Stimulated activated CD4-positive, alpha-beta T cell treated with anti-CD3 and anti-CD28 coated beads, Interleukin-4, amount 100 ng/mL, for 48 hours (primary cell): ENCODE measurements at places on chromosomes 16 and 17.

DNA sequence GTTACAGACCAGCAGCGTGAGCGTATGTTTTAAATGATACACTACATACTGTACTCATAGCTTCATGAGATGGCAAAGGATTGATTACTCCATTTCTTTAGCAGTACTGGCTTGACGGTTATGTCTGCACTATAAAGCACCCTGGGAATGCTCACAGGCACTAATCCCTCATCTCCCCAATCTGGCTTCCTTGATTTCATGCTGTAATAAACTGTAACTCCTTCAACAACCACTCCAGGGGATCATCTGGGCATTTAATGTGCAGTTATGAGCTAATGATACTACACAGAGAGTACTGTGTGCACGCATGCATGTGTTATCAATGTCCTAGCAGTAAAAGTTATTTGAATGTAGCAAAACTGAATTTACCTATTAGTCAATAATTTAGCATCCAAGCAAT, 20.2 kb downstream of the MEIOB start:
- DNase-seq, result no peak

- no peak for DNase-seq
Observed at GRCh38 chr16:56611281-56611833, 3.0 kb downstream of the MT2A start.

DNA sequence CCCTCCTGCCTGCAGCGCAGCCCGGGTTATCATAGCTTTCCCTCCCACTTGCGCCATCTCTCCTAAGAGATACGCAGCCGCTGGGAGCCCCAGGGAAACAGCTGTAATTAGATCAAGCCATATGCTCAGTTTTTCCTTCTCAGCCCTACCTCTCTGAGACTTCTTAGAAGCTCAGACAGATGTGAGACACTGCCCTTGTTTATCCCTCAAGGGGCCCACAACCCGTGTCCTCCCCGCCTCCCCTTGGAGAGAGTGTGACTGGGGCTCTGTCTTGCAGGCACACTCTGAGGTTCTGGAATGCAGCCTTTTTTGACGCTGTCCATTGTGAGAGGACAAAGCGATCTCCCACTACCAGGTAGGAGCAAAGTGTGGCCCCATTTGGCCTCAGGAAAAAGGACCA, 31.2 kb downstream of the CIBAR2 start:
- no peak for DNase-seq

DNA sequence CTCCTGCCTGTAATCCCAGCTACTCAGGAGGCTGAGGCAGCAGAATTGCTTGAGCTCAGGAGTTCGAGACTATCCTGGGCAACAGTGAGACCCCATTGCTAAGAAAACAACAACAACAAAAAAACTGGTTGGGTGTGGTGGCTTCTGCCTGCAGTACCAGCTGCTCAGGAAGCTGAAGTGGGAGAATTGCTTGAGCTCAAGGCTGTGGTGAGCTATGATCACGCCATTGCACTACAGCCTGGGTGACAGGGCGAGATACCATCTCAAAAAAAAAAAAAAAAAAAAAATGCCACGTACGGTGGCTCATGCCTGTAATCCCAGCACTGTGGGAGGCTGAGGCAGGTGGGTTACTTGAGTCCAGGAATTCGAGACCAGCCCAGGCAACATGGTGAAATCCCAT, 34.1 kb downstream of the NME2 start:
- DNase-seq, result no peak

- DNase-seq, result no peak
Observed at GRCh38 chr17:57338257-57338914, 82.1 kb downstream of the MSI2 start.

DNA sequence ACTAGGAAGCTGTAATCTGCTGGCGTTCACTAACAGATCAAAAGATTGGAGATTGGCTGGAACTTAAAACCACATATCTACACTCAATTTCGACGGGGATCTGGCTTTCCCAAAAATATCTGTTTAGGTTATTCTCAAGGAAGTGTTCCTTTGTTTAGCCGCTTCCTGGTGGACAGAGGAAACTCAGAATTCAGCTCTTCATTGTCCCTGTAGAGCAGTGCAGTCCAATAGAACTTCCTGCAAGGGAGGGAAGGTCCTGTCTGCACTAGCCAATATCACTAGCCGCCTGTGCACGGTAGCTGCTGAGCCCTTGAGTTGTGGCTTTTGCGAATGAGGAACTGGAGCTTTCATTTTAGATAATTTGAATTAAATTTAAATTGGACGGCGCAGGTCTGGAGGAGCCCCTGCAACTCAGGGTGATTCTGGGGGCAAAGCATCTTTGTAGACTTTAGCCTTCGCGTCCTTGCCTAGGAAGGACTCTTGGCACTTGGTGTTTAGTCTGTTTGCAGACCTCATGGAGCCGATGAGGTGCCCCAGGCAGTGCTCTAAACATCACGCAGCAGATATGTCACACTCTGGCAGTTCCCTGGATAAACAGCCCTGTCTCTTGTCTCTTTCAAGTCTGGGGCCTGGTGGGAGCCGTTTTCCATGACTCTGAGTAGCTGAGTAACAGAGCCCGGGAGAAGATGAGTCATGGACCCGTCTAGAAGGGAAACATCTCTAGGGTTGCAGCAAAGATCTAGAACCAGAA, 122.2 kb downstream of the CCDC182 start:
- DNase-seq, result peak; percentile 16

DNA sequence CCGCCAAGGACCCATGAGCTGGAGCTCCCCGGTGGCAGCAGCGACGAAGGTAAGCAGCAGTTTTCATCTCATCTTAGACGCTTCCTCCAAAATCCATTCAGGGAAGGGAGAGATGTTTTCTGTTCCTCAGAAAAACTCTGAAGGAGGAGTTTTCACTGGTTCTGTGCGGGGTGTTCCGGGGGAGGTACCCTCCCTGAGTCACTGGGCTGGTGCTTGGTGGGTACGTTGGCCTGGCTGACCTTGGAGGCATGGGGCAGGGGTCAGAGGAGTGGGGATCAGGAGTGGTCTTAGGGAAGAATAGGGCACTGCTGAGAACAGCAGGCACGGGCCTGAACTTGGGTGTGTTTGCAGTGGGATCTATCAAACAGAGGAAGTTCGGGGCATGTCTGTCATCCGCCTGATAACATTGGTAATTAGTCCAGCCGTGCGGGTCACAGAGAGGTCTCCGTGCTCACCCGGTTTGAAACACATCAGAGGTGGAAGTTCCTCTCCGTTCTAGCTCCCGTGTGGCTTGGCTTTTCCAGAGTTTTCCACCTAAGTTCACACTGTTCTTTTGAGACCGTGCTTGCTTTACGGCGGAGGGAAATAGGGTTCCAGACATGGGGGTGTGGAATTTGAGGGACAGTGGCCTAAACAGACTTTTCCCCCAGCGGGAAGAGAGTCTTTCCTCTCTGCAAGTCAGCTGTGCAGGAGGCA, 59.6 kb upstream of the CIBAR2 start:
- no peak for DNase-seq

- no peak for DNase-seq
Observed at GRCh38 chr16:80719573-80719972, 84.8 kb downstream of the CDYL2 start.

- DNase-seq, result no peak
Observed at GRCh38 chr16:4674926-4675530, 18.3 kb upstream of the NUDT16L1 start.

- no peak for DNase-seq
Observed at GRCh38 chr17:54785643-54786268, 114.9 kb upstream of the TOM1L1 start.

GRCh38 chr17:77872714-77873499, 85.6 kb upstream of the TNRC6C start:
- no peak for DNase-seq

- no peak for DNase-seq
Observed at GRCh38 chr17:77681861-77682260, 276.6 kb upstream of the TNRC6C start.

DNA sequence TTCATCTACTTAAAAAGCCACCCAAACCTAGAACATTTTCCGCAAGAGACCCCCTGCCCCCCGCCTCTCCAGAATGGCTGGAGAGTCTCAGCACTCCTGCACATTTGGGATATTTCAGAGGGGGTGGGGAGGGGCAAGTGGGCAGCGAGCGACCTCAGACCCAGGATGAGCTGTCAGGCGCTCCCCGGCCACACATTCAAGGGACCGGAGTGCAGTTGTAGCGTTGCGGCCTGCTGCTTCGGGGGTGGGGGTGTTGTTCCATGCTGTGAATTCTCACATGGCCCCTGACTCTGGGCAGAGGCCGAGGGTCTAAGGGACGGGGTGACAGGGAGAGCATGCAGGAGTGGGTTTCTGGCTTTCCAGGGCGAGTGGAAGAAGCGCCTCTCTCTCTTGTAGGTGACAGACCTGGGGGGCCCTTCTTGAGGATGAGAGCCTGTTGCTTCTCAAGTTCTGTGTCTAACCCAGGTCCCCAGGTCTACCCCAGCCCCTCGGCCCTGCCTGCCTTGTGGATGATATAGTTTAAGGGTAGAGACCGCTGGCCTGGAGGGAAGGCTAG, 231.2 kb downstream of the SEC14L1 start:
- no peak for DNase-seq

GRCh38 chr16:354971-355461, 2.5 kb upstream of the AXIN1 start:
- no peak for DNase-seq

DNA sequence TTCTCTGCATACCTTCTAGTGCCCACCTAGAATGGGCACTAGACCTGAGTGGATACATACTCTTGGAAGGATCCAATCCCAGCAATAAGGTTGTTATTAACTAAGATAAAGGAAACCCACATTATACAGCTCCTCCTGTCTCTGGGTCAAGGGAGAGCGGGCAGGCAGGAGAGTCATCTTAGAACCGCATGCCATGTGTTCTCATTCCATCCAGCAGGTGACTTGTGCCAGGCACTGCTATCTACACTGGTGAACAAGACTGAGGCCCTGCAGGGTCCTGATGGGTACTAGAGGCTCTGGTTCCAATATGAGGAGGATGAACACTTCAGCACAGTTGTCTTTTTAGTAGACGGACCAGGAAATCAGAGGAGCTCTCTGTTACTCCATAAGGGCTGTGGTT, 5.9 kb upstream of the CD300H start:
- DNase-seq, result no peak

DNA sequence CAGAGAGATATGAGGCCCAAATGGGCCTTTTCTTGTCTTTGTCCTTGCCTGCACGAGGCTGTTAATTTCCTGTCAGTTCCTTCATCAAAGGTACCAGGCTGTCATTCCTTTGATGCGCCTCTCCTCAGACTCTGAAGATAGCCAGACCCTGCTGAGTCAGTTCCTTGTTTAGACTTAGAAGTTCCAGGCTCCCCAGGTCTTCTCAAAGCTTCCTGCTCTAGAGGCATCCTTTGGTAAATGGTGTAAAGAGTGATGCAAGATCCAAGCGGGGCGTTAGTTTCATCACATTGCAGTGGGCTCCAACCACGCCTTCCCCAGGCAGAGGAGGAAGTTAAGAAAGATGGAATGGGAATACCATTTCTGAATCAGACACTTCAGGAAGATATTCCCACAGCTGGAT, 4.0 kb upstream of the CDH11 start:
- DNase-seq, result no peak

GRCh38 chr16:17590711-17591654, 120.2 kb upstream of the XYLT1 start:
- peak; percentile 27 for DNase-seq

DNA sequence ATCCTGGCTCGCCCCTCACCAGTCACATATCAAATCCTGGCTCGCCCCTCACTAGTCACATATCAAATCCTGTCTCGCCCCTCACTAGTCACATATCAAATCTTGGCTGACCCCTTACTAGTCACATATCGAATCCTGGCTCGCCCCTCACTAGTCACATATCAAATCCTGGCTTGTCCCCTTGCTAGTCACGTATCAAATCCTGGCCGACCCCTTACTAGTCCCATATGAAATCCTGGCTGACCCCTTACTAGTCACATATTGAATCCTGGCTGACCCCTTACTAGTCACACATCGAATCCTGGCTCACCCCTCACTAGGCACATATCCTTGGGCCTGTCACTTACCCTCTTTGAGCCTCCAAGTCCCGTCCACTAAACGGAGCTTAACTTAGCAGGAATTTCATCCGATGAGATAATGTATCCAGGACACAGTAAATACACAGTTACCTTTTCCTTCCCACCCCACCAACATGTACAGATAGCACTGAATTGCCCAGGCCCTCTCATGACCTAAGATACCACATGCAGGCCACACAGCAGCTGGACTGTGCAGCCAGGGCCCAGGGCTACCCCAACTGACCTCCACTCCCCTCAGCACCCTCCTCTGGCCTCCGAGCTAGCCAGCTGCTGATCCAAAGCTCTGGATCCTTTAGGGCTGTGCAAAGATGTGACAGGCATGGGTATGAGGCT, 157.8 kb upstream of the RPH3AL start:
- no peak for DNase-seq

GRCh38 chr17:40340880-40341807, 23.4 kb downstream of the GJD3 start:
- peak; percentile 69 for DNase-seq
